Effector CD4-positive, alpha-beta T cell (primary cell): ENCODE measurements at places on chromosomes 1 and 21.
A peak's percentile ranks its signal among the peaks of the same experiment; 100 is the strongest.

DNA sequence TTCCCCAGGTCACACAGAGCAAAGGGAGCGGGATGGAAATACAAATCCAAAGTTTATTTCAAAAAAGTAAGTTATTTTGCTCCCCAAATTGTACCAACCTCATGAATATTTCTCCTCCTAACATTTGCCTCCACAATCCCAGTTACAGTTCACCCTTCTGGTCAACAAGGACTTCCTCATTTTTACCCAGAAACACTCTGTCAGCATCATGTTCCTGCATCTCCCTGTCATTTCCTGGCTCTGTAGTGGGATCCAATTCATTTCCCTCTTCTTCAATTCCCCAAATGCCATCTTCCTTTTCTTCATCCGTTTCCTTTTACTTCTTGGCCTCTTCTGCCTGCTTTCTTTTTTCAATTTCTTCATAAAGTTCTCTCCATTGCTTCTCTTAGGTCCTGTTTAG is 32.0 kb upstream of the EPS15 start:
- no peak for DNase-seq

- no peak for DNase-seq
Measured at GRCh38 chr1:18480315-18481189, at the start of gene KLHDC7A. KLHDC7A (plus strand) TSS chr1:18480930; CDS start chr1:18480982, 52 bp downstream.

- no peak for DNase-seq
Measured at GRCh38 chr1:9297831-9298230, 5.1 kb downstream of the SPSB1 start.

- DNase-seq = no peak
Measured at GRCh38 chr1:17158961-17159360, 39.7 kb upstream of the PADI2 start.

DNA sequence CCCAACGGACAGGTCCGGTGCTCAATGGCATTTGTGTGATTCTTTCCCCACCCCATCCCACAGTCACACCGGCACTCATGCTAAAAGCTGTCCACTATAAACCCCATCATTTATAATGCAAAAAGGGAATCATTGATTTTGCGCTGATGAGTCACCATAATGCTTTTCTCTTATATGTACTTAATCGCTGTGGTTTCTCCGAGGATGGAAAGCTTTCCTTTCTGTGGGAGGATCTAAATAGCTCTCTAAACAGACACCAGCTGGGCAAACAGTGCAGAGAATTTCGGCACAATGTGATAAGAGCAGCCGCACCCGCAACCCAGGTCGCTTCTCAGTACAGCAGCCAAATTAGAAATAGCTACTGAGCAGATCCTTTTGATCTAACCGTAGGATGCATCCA is 85.6 kb downstream of the SETD4 start:
- no peak for DNase-seq

DNA sequence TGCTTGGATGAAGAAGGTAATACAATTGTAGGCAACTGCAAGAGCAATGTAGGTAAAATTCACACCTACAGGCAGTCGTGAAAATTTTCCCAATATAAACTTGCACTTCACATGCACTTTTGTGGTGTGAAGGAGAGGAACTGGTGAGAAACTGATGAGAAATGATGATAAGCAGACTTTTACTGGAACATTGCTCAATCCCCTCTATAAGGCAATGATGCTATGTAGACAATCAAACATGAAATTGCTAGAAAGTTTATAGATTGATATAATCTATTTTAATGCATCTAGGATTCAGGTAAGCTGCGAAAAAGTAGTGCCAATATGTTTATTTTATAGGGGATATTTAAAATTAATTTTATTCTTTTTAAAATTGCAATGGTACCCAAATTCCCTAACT is 802.2 kb downstream of the KCNT2 start:
- DNase-seq = no peak

DNA sequence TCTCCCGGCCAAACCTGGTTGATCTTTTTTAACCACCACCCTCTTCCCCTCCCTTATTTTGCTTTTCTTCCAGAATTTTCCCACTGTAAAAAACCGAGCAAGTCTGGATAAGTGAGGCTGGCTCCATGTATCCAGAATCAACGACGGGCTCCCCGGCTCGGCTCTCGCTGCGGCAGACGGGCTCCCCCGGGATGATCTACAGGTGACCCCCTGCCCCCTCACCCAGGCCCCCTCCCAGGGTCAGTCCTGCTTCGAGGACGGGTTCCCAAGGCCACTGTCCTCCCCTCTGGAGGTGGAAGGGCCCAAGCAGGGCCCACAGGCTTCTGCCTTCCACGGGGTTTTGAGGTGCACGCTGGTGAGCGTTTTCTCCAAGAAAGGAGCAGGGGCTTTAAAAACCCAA is 5.2 kb upstream of the KCNAB2 start:
- no peak for DNase-seq

DNA sequence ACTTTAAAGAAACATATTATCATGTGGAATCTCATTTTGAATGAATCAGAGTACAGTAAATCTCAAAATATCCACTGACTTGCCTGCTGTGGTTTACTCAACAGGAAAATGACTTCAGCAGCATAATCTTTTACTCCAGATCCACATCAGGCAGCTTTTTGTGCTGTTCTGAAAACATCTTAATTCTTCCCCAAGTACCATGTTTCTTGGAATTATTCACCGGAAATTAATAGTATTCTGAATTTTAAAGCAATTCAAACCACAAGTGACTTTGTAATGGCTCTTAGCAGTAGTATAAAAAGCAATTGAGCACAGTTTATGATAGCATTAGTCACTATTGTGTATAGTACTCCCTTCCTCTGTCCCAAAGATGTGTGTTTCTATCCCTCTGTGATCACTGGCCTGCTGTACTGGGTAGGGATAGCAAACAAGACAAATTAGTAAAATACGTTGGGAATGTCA is 64.2 kb upstream of the ERRFI1 start:
- no peak for DNase-seq

- no peak for DNase-seq
Measured at GRCh38 chr1:119422631-119423030, 7.7 kb downstream of the HSD3B2 start.

- DNase-seq = no peak
Measured at GRCh38 chr1:40095806-40096205, 1.2 kb downstream of the PPT1 start.

GRCh38 chr1:192706936-192707335 is 71.0 kb downstream of the RGS13 start:
- no peak for DNase-seq

DNA sequence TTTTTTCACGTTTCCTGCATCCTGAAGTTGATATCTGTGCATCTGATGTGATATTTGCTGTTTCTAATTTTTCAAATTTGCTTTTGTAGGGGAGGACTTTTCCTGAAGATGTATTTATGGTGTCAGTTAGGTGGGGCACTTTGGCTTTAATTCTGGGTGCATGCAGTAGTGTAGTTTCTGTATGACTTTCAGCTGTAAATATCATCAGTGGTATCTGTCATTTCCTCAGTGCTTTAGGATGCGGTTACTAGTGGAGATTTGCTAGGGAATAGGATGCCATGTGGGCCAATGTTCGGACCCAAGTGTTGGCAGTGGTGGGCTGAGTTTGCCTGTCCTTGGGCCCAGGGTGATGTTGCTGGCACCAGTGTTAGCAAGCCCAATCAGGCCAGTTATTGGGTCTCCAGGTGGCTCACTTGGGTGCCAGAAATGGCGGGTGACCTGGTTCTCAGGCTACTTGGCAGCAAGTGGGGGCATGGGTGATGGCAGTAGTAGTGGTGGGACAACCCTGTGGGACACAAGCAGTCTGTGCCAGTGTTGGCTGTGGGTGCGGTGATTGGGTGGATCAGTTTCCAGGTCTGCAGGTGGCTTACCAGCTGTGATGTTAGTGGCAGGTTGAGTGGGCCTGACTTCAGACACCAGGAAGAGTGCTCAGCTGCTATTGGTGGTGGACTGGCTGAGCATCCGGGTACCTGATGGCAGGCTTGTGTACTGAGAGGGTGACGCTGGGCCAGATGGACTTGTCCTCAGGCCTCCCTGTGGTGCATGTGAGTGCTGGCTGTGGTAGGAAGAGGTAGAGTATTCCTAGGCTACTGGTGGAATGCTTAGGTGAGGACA is 24.4 kb downstream of the CD55 start:
- DNase-seq = no peak

- no peak for DNase-seq
Measured at GRCh38 chr1:15538771-15539170, 12.1 kb downstream of the DNAJC16 start.

GRCh38 chr1:32716312-32717148 is 14.0 kb upstream of the SYNC start:
- DNase-seq = no peak

DNA sequence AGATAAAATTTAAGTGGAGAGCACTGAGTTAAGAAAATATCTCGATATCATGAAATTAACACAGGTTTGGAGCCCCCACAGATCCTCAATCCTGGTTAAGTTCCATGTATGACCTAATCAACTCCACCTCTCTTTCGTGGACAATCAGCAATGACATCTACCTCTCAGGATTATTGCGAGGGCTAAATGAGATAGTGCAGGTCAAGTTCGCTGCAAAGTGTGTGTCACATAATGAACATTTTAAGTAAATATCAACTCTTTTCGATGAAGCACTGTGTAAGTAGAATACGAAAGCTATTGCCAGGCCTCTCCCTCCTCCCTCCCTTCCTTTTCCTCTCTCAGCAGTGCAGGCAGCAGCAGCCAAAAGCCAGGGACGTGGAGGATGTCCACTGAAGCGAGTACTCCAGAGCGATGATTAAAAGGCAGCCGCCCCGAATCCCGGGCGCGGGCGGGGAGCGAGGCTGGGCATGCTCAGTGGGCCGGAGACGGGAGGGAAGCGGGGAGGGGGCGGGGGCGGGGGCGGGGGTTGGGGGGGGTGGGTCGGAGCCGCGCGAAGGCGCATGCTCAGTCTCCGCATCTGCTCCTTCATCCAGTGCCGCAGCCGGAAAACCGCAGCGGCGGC is at the start of gene CAMSAP2:
Gene CAMSAP2, plus strand, starts transcription at position 567 of the 622 bp plus-strand sequence. CDS start 935 bp downstream, outside the sequence.
- peak; percentile 54 for DNase-seq

- DNase-seq = peak; percentile 39
Measured at GRCh38 chr1:52403566-52404115, 582 bp downstream of the ORC1 start.

DNA sequence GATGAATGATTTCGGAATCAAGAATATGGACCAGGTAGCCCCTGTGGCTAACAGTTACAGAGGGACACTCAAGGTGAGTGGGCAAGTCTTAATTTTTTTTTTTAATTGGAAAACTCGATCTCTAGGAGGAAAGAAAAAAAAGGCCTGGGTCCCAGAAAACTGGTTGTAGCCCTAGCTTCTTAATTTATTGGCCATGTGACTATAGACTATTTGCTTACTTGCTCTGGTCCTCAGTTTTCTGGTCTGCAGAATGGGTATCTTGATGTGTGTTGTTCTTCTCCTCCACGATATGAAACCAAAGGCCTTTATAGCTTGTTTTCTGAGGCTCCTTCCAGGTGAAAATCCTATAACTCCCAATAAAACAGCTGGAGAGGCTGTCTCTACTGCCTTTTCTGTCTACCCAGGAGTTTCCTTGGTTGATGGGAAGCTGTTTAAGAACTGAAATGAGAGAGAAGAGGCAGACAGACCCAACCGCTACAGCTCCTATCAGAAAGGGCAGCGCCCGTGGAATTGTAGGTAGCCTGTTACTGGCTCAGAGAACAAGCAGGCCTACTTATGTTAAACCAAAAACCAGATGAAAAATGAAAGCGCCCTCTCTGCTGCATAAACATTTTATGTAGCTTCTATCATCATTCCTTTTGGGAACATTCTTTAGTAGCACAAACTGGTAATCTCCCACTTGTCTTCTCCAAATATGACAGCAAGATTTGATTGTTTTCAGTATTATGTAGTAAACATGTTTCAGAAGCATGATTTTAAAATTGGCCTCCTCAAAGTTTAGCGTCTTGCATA is 4.5 kb downstream of the ETS2 start:
- no peak for DNase-seq

DNA sequence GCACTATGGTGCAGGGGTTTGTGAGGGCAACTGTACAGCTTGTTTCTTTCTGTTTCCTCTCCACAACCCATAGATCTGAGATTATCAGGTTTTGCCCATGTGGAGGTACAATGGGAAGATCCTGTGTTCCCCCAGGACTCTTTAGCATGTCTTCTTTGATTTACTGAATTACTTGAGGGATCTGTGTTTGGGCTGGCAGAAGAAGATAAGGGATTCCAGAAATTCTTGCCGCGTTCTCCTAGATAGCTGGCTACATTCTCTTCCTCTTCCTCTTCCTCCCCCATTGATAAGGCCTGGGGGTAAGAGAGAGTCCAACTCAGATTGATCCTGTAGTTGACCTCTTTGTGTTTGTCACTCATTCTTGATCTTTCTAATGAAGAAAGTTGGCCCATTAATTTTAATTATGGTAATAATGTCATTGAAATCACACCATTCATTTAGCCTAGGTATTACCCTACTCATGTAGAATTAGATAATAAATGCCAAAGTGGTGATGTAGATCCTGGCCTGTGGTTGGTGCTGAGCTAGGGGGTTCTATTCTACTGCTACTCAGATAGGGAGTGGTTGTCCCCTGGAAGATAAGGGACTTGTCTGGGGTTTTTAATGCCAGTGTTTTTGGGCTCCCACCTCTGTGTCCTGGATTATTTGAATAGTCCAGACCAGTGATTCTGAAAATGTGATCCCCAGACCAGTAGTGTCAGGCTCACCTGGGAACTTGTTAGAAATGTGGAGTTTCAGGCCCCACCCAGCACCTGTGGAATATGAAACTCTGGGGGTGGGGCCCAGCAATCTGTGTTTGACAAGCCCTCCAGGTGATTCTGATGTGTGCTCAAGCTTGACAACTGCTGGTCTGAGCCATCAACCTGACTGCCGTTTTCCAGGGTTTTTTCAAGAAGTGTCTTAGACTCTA is 122.2 kb downstream of the NOS1AP start:
- DNase-seq = no peak

DNA sequence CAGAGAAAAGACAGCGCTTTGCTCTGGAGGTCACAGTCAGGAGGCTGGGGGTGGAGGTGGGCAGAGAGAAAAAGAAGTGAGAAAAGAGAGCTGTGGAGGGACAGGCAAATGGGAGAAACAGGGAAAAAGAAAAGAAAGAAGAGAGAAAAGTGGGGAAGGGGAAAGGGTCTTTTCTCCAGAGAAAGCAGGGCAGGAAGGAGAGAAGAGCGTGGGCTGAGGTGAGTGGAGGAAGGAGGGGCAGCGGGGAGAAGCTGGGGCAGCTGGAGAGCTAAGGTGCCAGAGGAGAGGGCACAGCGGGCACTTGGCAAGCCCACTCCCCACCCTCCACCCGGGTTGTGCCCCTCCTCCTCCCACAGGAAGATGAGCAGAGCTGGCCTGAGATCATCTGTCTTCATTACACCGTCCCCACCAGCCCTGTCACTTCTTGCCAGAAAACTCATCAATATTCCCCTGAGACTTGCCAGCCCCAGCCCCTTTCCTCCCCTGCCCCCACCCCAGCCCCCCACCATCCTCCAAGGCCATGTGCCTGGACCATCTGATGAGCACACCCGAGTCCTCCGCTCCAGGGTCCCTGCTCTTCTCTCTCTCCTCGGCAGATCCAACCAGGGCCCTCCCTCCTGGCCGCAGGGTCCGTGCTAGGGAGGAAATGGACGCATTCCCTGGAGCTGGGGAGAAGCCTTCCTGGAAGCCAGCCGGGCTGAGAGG is 17.0 kb upstream of the BLACAT1 start:
- DNase-seq = no peak
